ENCODE measurements at places on chromosomes 2 and 18.

- DNase-seq, result no peak
Observed at GRCh38 chr2:54809819-54810218, 86.4 kb downstream of the EML6 start.

DNA sequence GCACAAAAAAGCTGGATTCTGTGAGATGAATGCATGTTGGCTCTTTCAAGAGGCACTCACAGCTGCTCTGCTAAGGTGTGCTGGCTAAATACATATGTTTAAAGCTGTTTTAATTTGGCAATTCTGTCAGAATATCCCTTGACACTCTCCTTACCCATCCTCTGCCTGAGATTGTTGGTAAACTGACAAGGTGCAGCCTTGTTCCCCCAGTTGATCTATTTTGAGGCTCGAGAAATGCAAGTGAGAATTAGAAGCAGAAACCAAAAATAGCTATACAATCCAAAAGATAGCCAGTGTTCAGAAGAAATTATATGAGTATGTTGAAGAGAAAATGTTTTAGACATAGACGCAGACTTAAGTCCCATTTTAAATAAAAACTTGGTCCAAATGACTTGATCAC lies 971.7 kb upstream of the GYPC start:
- DNase-seq, result no peak

- DNase-seq, result no peak
Observed at GRCh38 chr2:228646061-228646460, 464.6 kb upstream of the SPHKAP start.

DNA sequence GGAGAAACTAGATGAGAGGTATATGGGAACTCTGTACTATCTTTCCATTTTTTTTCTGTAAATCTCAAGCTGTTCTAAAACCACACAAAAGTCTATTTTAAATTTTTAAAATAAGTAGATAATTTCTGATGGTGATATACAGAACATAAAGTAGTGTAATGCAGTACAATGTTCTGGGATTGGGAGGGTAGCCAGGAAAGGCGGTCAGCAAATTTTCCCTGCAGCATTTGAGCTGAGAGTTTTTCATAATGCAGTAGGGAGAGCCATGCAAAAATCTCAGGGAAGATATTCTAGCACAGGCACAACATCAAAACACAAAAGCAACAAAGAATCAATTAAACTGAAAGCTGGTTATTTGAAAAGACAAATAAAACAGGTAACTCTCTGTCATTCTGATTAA lies 141.5 kb downstream of the NCKAP5 start:
- DNase-seq, result no peak

DNA sequence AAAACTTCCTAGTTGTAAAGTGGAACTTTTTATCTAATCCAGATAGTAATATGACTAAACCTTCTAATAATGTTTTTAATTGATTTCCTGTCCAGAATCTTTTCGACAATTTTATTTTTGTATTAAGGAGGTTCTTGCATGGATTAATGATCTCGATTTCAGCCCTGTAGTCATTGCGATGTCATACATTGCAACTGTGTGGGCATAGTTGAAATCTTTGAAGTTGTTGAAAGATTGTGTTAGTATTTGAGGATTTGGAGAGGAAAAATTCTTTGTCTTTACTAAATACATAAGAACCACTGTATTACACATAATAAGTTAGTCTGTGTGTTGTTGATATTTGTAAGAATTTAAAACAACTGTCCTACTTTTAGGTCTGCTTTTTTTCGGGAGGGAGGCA lies 31.1 kb downstream of the ACSL3 start:
- peak; percentile 22 for DNase-seq

DNA sequence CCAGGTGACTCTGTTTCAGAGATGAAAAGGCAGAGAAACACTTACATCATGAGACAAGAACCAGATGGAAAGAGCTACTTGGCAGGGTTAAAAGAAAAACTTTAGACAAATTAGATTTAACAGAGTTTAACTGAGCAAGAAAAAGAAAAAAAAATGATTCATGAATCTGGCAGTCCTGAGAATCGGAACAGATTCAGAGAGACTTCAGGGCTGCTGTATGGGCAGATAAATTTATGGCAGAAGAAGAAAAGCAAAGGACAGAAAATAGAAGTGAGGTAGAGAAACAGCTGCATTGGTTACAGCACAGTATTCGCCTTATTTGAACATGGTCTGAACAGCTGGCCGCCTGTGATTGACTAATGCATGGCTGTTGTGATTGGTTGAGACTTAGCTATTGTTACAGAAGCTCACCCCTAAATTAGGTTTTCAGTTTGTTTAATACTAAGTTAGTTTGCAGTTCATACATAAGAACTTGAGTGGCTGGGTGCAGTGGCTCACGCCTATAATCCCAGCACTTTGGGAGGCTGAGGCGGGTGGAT lies 43.0 kb upstream of the RHOB start:
- DNase-seq, result no peak

- no peak for DNase-seq
Observed at GRCh38 chr2:241776336-241777169, at the start of gene GAL3ST2. TSS of gene GAL3ST2 (plus strand) at chr2:241776822. CDS start at chr2:241776956, 134 bp downstream.

DNA sequence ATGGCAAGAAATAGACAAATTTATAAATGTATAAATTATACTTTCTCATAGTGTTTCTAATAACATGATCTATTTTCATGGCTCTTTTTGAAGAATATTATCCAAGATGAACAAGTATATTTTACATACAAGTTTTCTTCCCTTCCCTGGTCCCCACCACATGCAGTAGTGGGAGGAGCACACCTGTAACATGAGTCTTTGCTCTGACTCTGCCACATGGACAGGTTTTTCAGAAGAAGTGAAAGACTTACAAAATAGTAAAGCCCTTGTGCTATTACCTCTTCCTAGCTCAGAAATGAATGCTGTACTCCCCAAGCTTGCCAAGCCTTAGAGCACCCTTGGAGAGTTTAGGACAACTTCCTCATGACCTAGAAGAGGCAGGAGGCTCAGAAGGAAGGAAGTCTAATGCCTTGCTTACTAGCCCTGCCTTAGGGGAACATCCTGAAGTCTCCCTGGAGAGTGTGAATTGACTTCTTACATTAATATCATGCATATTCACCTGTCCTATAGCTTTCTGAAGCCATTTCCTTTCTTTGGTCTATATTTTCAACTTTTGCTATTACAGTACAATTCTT lies 18.4 kb downstream of the MXD1 start:
- peak; percentile 34 for DNase-seq

DNA sequence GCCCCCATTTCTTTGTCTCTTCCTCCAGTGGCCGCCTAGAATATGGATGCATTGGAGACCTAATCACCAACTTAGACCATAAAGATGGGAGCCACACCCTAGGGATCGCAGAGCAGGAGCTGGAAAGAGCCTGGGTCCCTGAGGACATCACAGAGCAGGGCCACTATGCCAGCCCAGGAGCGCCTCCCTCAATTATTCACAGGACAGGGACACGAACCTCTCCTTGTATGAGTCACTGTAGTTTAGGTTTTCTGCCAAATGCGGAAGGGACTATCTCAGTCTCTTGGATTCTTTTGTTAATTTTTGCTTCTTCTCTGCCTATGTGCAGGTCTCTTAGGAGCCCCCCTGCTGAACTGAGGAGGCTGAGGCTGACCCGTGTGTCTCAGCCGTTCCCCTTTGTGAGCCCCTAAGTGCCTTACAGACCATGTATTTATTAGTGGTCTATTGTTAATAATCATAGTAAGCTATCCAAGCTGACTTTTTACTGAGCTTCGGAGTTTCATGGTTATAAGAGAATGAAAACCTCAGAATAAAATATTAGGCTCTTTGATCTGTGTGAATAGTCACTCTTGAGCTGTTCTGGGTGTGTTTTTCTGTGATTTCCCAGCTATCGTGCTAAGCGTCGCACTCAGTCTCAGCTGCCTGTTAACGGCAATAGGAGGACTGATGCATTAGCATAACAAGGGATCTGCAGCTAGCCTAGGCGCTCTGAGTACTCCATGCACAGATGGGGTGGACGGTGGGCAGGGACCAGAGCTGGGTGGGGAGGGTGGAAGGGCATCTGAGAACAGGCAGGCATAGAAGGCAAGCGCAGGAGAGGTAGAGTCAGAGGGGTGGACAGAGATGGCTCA lies 12.7 kb upstream of the PTPN4 start:
- DNase-seq, result no peak

GRCh38 chr2:76310894-76311633 lies 600.3 kb upstream of the GCFC2 start:
- DNase-seq, result no peak

GRCh38 chr2:29281086-29281915 lies 166.1 kb downstream of the CLIP4 start:
- no peak for DNase-seq

DNA sequence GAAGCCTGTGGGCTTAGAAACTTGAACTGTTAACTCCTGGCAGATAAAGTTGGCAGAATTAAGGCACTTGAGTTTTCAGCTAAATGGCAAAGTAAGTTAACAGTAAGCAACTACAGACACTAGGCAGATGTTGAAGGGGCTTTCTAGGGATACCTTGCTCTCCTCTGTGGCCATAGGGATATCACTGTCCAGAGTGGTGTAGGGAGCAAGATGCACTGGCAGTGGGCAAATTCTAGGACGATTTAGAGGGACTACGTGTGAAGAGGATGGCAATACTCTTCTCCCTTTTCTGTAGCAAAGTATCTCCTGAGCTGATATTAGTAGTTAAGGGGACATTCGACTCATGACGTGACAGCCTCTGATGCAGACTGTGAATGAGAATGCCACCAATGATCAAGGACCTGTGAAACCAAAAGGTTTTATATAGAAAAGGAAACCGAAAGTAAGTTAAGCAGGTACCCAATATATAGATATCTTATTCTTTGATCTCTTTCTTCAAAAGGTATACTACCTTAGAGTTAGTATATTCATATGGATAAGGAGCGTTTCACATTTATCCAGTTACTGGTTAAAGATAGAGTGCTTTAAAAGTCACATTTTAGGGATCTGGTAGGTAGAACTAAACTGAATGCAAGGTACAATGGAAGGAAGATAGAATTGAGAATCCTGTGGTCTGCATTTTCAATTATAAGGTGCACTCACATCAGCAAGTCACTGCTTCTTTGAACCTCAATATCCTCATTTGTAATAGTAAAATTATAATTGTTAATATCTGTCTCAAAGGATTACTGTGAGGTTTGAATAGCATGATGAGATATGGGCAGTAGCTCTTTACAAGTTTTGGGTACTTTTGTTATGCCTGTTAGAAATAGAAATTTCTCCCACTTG lies 106.4 kb downstream of the KCNH7 start:
- no peak for DNase-seq

DNA sequence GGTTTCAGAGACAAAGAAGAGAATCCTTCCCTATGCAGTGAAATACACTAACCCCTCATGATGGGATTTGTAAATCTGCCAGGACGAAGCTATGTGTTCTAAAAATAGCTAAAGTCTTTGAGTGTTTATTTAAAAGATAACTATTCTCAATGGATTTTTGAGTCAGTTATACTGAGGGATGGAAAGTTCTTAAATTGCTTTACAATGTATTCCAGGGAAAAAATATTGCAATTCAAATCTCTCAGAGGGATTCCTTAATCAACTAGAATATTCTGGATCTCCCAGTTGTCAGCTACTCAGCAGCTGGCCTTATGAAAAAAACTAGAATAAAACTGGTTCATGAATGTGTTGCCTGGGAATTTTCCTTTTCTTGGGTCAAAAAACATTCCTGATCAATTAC lies 312.4 kb downstream of the PLCL1 start:
- DNase-seq, result no peak

DNA sequence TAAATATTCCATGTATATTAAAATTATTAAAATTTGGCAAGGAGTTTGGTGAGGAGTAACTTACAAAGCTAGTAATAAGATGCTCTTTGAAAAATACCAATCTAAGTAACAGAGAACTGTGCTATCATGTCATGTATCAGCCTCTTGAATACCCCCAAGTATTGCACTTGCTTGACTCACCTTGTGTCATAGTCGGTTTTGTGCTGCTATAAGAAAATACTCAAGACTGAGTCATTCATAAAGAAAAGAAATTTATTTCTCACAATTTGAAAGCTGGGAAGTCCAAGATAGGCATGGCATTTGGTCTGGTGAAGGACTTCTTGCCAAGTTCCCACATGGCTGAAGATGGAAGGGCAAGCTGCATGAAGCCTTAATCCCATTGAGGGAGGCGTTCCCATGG lies 179.2 kb downstream of the MEMO1 start:
- DNase-seq, result no peak

GRCh38 chr2:38398739-38399138 lies 21.7 kb upstream of the ATL2 start:
- DNase-seq, result no peak

DNA sequence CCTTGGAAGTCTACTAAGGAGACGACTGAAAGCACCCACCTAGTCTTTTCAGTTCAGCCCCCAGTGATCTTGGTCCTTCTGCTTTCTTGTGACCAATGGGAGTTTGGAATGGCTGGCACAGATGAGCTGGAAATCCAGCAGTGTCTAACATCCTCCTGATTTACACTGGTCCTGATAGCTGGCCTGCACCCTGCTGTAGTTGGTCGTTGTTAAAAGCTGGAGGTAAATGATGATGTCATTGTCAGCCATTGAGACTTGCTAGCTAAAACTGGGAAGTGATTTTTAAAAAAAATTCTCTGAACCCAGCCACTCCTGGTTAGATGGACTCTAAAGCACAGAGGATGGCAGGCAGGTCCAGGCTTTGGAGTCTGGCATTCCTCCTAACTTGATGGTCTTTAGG lies 19.3 kb downstream of the CCT7 start:
- no peak for DNase-seq

DNA sequence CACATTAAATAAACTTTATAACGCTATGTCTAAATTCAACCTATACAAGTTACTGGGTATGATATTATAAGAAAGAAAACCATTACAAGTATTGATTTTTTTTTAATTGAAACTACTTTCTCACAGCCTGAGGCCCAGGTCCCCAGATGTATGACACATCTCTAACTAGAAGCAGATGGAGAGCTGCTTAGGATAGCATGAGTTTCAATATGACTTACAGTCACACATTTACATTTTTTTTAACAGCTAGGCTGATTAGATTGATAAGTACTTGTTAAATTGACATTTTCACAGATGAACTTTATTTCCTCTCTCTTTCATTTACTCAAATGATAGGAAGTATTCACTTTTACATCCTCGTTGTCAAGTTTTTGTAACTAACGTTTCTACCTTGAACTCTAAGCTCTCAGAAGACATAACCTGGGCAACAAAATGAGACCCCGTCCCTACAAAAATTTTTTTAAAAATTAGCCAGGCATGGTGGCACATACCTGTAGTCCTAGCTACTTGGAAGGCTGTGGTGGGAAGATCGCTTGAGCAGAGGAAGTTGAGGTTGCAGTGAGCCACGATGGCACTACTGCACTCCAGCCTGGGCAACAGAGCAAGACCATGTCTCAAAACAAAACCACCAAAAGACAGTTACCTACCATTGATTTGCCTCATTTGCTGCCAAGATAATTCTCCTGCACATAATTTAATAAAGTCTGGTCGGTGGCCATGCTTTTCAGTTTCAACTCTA lies 52.4 kb downstream of the STK39 start:
- DNase-seq, result no peak

- no peak for DNase-seq
Observed at GRCh38 chr2:219286436-219287115, 7.4 kb downstream of the DNAJB2 start.

- no peak for DNase-seq
Observed at GRCh38 chr18:72973841-72974240, 106.1 kb upstream of the NETO1 start.

DNA sequence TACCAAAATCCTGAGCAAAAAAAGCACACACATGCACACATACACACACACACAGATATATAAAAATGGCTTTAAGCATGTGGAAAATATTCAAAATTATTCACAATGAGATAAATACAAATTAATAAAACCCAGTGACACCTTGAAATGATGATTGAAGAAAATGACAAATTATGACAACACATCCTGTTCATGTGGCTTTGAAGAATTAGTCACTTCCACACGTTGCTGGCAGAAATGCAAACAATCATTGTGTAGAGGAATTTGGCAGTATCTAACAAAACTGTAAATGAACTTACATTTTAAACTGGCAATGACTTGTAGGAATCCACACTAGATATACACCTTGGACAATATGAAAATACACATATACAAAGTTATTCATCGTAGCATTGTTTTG lies 95.8 kb upstream of the RGPD4 start:
- no peak for DNase-seq
